Fibroblast of lung (primary cell): ENCODE measurements at places on chromosomes 16 and 17.
A peak's percentile ranks its signal among the peaks of the same experiment; 100 is the strongest.

DNA sequence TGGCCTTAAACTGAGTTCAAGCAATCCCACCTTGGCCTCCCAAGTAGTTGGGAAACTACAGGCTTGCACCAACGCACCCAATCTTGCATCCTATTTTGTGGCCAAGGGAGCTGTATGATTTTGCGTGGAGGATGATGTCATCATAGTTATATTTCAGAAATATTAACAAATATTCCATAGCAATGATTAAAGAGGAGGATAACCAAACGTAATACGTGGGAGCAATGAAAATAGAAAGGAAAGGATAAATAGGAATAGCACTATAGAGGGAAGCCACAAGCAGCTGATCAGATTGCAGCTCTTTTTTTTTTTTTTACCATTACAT is 2.2 kb upstream of the YWHAE start:
- DNase-seq: no peak

DNA sequence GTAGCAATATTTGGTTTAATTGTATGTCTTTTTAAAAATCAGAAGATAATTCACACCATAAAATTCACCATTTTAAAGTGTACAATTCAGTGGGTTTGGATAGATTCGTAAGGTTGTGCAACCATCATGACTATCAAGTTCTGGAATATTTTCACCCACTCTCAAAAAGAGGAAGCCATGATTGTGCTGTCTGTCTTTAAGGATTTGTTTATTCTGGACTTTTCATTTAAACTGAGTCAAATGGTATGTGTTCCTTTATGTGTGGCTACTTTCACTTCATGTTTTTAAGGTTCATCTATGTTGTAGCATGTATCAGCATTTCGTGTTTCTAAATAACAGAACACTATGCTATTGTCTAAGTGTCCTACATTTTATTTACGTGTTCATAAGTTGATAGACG is 68.1 kb upstream of the CPHXL start:
- DNase-seq: no peak

DNA sequence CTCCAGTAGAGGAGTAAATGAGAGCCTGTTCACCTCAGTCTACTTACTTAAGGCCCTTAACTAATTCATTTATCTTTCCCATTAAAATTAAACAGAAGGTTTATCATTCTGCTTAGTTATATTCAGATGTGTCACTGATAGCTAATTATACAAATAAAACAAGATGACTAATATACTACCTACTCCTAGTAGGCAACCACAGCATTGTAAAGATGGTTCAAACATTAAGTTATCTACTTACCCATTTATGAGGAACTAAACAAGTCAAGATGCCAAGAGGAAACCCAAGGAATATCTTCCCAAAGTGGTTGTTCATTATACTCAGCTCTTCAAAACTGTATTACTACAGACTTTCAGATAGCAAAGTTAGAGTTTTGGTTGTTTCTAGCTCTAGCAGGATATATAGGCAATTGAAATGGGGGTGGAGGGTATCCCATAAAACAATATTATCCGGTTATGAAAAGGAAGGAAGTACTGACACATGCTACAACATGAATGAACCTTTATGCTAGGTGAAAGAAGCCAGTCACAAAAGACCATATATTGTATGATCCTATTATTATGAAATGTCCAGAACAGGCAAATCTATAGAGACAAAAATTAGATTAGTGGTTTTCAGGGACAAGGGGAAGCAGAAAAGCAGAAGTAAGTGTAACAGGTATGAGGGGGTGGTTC is 56.5 kb downstream of the SPAG9 start:
- DNase-seq: peak; percentile 73

DNA sequence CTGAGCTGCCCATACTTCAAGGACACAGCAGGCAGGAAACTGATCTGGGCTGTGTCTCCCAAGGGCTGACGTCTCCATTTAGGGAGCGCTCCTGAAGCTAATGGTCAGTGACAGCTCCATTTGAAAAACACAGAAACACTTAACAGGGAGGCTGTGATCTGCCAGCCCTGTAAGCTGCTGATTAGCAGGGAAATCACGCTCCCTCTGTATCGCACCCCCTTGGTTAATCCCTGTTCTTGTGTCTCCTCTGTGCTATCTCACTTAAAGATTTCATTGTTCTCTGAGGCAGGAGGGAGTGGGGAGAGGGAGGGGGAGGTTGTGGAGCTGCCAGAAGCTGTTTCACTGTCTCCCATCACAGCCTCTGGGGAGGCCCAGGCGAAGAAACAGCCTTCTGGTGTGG is 47.4 kb upstream of the CACNG3 start:
- DNase-seq: no peak

DNA sequence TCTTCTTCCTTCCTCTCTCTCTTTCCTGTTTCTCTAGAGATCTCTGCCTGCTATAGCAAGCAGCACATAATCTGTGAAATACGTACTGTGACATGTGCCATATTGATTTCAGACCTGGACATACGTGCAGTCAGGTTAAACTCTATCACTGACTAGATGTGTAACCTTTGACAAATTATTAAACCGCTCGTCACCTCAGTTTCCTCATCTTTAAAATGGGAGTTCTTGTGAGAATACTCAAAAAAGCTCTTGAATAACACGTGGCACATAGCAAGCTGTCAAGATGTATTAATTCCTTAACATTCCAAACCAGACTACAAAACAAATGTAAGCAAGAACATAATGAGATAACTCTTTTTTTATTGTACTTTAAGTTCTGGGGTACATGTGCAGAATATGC is 170.0 kb downstream of the PHKB start:
- no peak for DNase-seq

DNA sequence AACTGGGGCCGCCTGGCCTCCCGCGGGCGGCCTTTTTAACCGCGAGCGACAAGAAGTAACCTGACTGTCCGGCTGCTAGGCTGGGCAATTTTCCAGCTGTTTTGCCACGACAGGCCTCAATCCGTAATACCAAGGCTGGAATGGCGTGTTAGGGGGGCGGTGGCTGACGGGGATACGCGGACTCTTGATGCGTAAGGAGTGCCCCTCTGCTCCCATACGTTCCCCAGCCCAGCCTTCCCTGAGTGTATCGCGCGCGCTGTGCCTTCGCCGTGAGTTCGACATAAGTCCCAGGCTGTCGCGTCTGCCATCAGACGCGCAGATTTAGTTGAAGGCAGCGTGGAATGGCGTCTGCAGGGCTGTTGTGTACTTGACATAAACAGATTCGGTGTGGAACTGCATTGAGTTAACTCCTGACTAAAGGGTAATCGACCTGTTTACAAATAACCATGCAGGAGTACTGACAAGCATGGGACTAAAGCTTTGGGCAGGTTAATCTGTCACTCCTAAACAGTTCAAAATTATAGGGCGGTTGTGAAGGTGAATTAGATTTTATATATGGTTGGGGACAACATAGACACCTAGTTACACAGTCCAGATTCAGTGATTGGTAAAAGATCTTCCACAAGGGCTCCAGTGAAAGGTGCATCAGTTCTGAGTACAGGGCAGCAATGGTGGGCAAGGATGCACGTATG is 16.6 kb upstream of the ERN1 start:
- DNase-seq: peak; percentile 83

GRCh38 chr17:11803231-11803969 is 193.9 kb downstream of the ZNF18 start:
- DNase-seq: no peak

DNA sequence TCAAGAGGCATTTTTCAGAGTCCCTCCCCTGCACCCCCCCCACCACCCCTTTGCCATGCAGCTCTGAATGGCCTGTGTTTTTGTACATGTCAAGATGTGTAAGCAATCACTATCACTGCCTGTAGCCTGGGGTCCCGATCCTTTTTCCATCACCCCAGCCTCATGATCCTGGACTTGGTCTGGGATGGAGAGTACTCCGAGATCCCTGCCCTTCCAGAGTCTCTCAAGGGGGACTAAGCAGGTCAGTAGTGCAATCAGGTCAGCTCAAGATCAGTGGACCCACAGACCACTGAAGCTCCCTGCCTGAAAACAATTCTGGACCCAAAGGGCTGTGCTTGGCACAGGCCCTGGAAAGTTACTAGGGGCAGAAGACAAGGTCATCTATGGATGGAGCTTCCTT is 7.5 kb upstream of the GJD3 start:
- no peak for DNase-seq

DNA sequence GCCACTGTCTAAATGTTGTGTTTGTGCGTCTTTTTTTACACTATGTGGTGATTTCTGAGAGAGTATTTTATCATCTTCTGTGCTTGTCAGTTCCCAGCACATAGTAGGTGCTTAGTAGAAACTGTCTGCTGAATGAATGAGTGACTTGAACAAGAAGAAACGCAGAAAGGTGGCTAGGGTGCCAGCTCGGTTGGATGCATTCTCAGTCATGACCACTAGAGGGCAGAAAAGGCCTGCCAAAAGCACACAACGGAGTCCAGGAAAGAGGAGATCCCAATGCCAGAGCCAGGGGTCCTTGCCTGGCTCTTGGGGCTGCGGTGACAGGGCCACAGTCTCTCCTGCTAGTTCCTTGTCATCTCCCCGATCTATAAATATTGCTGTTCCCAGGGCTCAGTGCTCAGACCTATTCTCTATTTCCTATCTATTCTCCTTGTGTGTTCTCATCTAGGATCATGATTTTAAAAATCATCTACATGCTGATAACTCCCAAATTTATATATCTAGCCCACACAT is 57.3 kb upstream of the CCL1 start:
- DNase-seq: peak; percentile 27

- DNase-seq: no peak
Measured at GRCh38 chr16:3865241-3865640, 15.3 kb downstream of the CREBBP start.

- DNase-seq: no peak
Measured at GRCh38 chr17:27860971-27861664, 32.0 kb downstream of the LYRM9 start.

GRCh38 chr17:30821871-30822723 is 2.4 kb downstream of the CRLF3 start:
- DNase-seq: no peak

DNA sequence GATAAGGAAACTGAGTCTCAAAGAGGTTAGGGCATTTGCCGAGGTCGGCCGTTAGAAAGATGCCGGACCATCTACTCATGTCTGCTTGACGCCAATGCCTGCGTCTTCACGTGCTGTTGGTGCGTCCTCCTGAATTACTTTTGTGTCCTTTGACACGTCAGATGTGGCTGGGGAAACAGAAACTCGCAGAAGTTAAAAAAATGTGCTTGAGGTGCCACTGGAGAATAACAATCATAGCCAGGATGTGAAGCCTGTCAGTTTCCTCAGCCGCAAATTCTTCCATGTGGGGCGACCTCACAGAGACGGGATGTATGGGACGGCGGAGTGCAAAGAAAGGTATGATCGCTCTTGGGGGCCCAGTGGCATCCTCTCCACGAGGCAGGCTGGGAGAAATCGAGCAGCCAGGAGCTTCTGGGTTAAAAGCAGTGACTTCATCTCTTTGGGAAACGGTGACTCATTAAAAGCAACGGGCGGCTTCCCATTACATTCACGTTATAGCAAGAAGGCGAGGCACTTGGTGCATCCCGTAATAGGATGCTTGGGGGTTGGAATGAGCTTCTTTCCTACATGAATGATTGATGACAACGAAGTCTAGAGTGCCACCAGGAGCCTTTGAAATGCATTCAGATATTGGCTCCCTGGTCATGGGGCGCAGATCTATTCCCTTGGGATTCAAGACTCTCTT is 67.8 kb downstream of the BMERB1 start:
- DNase-seq: peak; percentile 97

- DNase-seq: peak; percentile 75
Measured at GRCh38 chr17:44308320-44308818, at the start of gene RUNDC3A. Gene RUNDC3A (plus strand): TSS chr17:44308601. CDS start chr17:44308833, 232 bp downstream.

- peak; percentile 75 for DNase-seq
Measured at GRCh38 chr16:22232277-22233036, 26.4 kb downstream of the EEF2K start.

DNA sequence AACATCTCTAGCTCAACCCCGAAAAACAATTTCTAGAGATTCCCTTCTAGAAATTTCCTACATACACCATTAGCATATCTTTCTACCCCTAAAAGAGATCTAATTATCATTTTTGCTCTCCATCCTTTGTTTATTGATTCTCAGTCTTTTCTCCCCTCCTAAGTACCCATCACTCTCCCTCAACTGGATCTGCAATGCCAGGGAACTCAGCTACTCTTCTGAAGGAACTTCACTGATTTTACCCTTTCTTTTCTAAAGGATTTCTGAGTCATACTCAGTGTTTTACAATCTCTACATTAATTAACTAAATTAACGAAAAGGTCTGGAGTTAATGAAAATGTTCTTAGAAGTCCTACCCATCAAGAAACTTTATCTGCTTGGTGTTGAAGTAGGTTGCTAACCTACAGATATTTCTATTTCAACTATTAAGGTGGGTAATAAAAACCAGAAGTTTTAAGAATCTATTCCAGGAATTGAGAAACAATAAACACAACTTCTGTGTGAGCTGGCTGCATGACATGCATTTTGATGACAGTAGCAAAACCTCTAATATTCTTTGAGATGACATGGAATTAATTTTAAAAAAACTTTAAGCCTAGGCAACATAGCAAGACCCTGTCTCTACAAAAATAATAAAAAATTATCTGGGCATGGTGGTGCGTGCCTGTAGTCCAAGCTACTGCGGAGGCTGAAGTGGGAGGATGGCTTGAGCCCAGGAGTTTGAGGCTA is 13.6 kb downstream of the CREBBP start:
- no peak for DNase-seq

DNA sequence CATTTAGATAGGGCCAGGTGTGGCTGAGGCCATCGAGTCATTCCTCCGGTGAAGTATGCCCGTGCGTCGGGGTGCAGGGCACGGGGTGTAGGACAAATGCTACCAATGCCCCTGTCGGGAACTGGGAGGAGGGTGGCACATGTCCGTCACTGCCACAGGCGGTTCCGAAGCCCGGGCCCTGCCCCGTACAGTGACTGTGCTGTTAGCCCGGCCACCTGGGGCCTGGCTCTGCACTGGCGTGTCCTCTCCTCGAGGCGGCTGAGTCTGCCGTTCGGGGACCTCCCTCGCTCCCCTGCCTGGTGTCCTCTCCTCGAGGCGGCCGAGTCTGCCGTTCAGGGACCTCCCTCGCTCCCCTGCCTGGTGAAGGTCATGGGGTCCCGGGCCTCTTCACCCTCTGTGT is 7.0 kb upstream of the ZFPM1 start:
- DNase-seq: no peak

DNA sequence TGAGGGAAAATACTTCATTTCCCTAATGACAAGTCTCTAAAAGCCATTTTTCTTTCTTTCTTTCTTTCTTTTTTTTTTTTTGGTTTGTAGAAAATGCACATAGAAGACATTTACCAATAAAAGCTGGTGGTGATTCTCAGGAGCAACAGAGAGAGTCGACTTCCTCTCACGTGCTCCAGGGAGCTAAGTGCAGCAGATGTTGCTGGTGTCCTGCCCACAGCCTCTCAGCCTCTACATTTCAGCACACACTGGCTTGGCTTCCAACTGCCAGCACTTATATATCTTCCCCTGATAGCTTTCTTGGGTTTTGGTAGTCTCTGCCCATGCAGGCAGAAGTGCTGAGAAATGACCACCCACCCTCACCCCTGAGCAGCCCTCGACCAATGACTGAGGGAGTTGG is 58.4 kb upstream of the MARCHF10 start:
- DNase-seq: no peak
